Osteoblast (primary cell): ENCODE measurements at places on chromosomes 3 and 15. TPM values are rescaled to one million over a fixed set of nuclear protein-coding genes. Genes with fewer than 3 reads are reported as not detected.

DNA sequence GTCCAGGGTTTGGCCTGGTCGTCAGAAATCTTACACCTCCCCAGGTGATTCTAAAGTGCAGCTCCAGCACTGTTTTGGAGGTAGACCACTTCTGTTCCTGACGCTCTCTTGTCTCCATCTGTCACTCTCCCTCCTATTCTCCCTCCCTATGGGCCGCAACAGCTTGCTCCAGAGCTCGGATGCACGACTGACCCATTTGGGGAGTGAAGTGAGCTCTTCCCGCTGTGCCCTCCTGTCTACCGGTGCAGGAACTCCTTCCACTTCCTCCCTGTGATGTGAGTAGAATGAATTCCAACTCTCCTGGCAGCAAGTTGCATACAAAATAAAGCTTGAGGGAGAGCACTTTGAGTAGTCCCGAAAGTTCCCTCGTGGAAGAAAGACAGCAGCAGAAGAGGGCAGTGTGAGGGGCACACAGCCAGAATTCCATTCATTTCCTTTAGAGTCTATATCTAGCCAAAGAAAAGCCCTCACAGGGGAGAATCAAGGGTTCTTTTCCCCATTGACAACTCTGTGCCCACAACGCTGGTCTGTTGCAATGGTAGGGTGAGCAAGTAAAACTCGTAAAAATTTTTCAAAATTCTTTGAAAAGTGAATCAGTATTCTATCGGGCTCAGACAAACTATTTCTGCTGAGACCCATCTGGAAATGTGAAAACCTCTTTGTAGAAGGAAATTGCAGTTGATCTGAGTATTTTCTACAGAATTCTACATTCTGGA is 39.9 kb upstream of the BDH1 start:
- peaks cover 8% of the 10 kb centered on the region for H3K4me1 ChIP-seq
- DNase-seq = peak; percentile 62
- no peak overlapping the region for H3K4me3 ChIP-seq
- H3K27me3 ChIP-seq = peaks cover 2% of the 10 kb centered on the region

- H3K36me3 ChIP-seq = no peaks in the 10 kb centered on the region
- DNase-seq = no peak
- H3K4me1 ChIP-seq = peaks cover 30% of the 10 kb centered on the region
- no peak overlapping the region for H3K4me3 ChIP-seq
- H3K27me3 ChIP-seq = no peaks in the 10 kb centered on the region
- peak overlapping the region; percentile 83 for H3K27ac ChIP-seq
Measured at GRCh38 chr3:111730143-111730542, 128.9 kb upstream of the PHLDB2 start.

- H3K4me1 ChIP-seq = peaks cover 64% of the 10 kb centered on the region
- H3K27me3 ChIP-seq = no peaks in the 10 kb centered on the region
- peak; percentile 75 for DNase-seq
- peak overlapping the region; percentile 93 for H3K27ac ChIP-seq
- H3K36me3 ChIP-seq = no peaks in the 10 kb centered on the region
Measured at GRCh38 chr3:58052373-58053273, 44.4 kb downstream of the FLNB start.

DNA sequence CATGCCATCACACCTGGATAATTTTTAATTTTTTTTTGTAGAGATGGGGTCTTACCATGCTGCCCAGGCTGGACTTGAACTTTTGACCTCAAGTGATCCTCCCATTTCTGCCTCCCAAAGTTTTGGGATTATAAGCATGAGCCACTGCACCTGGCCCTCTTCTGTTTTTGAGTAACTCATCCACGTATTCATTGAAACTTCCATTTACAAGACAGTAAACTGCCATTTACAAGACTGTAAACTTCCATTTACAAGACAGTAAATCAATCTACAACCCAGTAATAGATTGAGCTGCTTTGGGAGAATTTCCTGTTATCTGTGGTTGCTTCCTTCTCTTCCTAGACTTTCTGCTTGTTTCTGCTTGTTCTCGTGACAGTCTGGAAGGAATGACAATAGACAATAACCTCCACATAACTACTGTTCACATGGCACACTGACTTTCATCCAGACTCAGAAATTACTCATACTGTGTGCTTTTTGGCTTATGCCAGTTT is 114.7 kb upstream of the CCNL1 start:
- H3K27me3 ChIP-seq = no peaks in the 10 kb centered on the region
- H3K27ac ChIP-seq = peak overlapping the region; percentile 31
- no peaks in the 10 kb centered on the region for H3K36me3 ChIP-seq
- H3K4me1 ChIP-seq = peaks cover 11% of the 10 kb centered on the region
- no peak overlapping the region for H3K4me3 ChIP-seq
- DNase-seq = peak; percentile 39

DNA sequence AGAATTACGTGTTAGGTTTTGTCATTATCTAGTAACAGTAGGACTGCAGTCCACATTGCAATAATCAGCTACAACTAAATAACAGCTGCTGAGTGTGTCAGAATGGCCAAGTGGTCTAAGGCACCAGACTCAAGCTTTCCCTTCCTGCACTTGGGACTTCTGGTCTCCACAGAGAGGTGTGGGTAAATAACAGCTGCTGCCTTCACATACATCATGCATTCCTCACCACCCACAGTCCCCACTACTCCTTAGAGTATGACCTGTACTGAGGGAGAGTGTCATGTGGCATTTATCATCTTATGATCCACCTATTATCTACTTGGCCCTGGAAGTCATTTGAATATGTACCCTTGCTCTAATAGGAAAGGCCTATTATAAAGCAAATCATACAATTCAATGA is 22.2 kb upstream of the ZMAT3 start:
- DNase-seq = peak; percentile 5
- peaks cover 10% of the 10 kb centered on the region for H3K4me1 ChIP-seq
- H3K27ac ChIP-seq = no peak overlapping the region
- no peaks in the 10 kb centered on the region for H3K36me3 ChIP-seq

DNA sequence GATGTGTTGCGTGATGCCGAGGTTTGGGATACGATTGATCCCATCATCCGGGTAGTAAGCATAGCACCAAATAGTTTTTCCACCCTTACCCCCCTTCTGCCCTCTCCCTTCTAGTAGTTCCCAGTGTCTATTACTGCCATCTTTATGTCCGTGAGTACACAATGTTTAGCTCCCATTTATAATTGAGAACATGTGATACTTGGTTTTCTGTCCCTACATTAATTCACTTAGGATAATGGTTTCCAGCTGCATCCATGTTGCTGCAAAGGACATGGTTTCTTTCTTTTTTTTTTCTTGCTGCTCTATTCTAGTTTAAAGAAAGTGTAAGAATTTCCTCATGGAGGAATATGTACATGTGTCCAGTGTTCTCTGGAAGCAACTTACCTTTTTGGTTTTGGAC is 51.8 kb downstream of the NSUN3 start:
- no peak overlapping the region for H3K4me3 ChIP-seq
- DNase-seq = no peak
- H3K4me1 ChIP-seq = no peaks in the 10 kb centered on the region
- no peaks in the 10 kb centered on the region for H3K27me3 ChIP-seq
- H3K27ac ChIP-seq = no peak overlapping the region

GRCh38 chr15:81181220-81181619 is 15.5 kb upstream of the IL16 start:
- H3K4me3 ChIP-seq = no peak overlapping the region
- H3K27me3 ChIP-seq = peaks cover 6% of the 10 kb centered on the region
- H3K36me3 ChIP-seq = no peaks in the 10 kb centered on the region

DNA sequence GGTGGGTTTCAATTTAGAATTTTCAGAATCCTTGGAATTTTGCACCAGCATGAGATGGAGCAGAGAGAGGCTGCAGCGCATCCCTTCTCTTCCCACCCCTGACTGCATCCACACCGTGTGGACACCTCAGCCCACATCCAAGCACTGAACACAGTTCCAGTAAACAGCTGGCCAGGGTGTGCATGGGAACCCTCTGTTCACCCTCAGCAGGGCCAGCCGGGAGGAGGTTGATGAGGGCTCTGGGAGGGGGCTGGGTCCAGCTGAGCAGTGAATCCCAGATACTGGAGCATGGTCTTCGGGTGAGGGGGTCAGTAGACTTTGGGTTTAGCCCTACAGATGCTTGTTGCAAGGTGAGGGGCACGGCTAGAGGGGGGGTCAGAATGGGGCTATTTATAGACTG is 85.8 kb downstream of the RPLP1 start:
- no peak overlapping the region for H3K27ac ChIP-seq
- H3K4me3 ChIP-seq = no peak overlapping the region
- H3K36me3 ChIP-seq = no peaks in the 10 kb centered on the region
- peaks cover 8% of the 10 kb centered on the region for H3K4me1 ChIP-seq
- peaks cover 25% of the 10 kb centered on the region for H3K27me3 ChIP-seq

- H3K4me1 ChIP-seq = peaks cover 12% of the 10 kb centered on the region
- H3K27me3 ChIP-seq = no peaks in the 10 kb centered on the region
- peak; percentile 71 for DNase-seq
- H3K27ac ChIP-seq = peak overlapping the region; percentile 82
Measured at GRCh38 chr15:51030649-51031316, 63.9 kb downstream of the TNFAIP8L3 start.

Gene TMA7
- total RNA-seq = 128 and 135 TPM in 2 replicates

Gene SPESP1
- 2.9 TPM in 2 replicates for total RNA-seq
